ENCODE measurements at places on chromosomes 5 and 9.

- DNase-seq = no peak
Measured at GRCh38 chr9:89721971-89722530, 117.2 kb downstream of the GADD45G start.

DNA sequence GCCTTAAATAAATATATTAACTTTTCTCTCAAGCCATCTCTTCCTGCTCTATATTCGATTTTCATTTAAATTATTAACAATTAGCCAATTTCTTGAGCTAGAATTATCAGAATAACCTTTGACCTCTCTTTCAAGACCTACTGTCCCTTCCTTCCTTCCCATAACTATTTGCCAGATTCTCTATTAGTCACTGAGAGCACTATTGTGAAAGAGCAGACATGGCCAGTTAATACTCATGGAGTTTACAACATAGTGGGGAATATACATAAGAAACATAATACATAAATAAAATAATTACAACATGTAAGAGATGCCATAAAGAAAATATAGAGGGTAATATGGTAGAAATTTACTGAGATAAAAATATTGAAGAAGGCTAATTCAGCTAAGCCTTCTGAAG, 72.1 kb upstream of the CHD1 start:
- no peak for DNase-seq

GRCh38 chr9:116325924-116326323, 172.3 kb downstream of the PAPPA start:
- no peak for DNase-seq

DNA sequence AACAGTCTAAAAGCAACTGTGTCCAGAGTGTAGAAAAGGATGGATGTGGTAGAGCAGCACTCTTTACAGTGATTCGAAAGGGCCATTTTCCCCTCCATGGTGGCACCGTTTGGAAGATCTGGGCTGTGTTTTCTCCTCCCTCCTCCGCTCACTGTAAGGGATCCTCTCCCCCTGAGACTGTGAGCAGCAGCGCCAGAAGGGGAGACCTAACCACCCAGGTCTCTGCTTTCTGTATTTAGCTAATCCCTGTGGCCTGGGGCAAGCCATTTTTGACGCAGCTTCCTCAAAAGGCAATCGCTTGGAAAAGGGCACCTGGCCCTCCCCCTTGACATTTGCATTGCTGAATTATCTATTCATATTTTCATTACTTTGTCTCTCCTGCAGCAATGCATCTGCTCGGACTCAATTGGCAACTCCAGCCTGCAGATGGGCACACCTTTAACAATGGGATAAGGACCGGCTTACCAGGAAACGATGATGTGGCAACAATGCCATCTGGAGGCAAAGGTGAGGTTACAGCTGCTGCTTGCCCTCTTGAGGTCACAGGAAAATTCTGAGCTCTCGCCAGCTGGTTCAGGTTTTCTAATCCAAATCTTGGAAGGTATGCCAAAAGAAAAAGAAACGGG, 244.3 kb upstream of the WWC1 start:
- DNase-seq = peak; percentile 80

DNA sequence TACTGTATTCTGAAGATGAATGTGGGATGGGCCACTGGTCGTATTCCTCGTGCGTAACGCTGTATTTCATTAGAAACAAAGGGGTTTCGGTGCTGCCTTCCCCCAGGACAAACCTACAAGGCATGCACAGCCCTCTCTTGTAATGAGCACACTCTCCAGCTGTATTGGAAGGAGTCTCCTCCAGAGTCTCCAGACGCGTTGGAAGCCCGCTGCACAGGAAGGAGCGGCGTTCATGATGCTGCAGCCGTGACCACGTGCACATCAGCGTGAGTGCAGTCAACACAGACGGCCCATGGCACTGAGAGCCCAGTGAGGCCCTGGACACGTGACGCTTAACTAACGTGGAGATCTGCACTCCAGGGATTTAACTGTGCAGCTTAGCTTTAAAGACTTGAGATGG, 209.0 kb upstream of the IRX1 start:
- DNase-seq = no peak

GRCh38 chr9:4139196-4139595, 160.7 kb downstream of the GLIS3 start:
- no peak for DNase-seq

GRCh38 chr9:127761491-127761956, 16.9 kb downstream of the SH2D3C start:
- DNase-seq = no peak

DNA sequence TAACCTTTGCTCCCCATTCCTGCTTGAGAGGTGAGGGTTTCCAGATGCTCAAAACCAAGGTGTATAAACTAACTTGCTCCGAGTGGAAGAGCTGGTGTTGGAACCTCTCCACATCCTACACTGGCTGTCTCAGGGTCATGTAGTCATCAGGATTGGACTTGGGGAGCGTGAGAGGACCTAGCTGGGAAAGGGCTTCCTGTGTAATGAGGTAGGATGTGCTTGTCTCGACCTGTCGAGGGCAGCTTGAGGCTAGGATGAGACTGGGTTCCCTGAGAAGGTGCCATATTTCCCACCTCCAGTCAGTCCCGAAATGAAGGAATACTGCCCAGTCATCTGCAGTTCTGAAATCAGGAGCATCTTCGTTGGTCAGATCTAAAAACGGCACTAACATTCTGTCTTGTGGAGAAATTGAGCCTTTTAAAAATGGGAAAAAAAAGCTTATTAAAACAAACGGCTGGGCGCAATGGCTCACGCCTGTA, 1.3 kb downstream of the CCNI2 start:
- DNase-seq = no peak

- DNase-seq = no peak
Measured at GRCh38 chr9:23577611-23578010, 248.4 kb downstream of the ELAVL2 start.

- peak; percentile 62 for DNase-seq
Measured at GRCh38 chr9:20640331-20641187, 18.3 kb upstream of the MLLT3 start.

- no peak for DNase-seq
Measured at GRCh38 chr5:113162208-113162607, 185.6 kb downstream of the DCP2 start.

- no peak for DNase-seq
Measured at GRCh38 chr5:97728920-97729319, 545.9 kb upstream of the RIOK2 start.

DNA sequence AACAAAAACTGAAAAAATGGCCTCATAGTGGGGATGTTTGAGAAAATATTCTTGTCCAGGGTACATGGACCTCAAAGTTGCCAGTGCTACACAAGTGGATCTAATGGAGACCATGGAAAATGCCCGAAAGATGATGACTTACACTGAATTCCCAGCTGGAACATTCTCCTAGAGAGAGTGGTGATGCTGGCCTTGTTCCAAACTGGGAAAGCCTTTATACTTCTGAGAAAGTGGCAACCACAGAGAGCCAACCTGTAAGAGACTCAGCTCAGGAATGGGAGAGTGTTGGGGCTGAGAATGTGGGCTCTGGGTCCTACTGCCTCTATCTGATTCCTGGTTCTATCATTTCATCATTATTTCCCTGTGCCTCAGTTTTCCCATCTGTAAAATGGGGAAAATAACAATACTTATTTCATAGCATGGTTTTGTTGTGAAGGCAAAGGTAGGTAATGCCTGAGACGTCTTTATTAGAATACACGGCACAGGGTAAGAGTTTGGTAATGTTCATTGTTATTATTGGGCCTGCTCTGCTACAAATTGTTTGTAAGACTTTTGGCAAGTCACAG, 229.0 kb upstream of the PANK3 start:
- no peak for DNase-seq

- no peak for DNase-seq
Measured at GRCh38 chr5:138611678-138612218, 36.5 kb upstream of the HSPA9 start.

- DNase-seq = no peak
Measured at GRCh38 chr9:133377721-133378216, 1.6 kb downstream of the STKLD1 start.

DNA sequence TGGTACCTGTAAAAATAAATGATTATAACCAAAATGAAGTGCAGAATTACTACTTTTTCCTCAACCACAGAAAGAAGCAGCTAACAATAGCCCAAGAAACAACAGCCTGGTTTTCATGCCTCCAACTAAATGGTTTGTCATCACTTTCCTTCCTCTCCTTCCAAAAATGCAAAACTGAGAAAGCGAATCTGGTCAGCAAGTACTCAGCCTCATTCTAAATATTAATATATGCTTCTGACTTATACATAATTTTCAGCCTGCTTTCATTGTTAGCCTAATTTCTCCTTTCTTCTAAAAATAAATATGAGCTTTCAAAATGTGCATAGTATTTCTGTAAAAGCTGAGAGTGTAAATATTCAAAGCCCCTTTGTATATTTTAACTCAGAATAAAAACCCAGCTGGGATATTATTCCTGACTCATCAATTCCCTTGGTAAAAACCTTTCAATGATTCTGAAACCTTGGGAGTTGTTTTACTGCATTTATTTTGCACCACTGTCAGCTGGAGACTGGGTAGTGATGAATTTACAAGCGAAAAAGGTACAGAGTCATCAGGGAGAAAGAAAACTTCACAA, 21.5 kb downstream of the RXFP3 start:
- no peak for DNase-seq

GRCh38 chr5:83518319-83519061, 46.9 kb downstream of the VCAN start:
- no peak for DNase-seq

- DNase-seq = no peak
Measured at GRCh38 chr5:143428738-143429420, 25.4 kb upstream of the NR3C1 start.
